ENCODE measurements at places on chromosomes 5 and 9.
A peak's percentile ranks its signal among the peaks of the same experiment; 100 is the strongest.

GRCh38 chr5:40491644-40492043 is 188.1 kb upstream of the PTGER4 start:
- no peak for DNase-seq

DNA sequence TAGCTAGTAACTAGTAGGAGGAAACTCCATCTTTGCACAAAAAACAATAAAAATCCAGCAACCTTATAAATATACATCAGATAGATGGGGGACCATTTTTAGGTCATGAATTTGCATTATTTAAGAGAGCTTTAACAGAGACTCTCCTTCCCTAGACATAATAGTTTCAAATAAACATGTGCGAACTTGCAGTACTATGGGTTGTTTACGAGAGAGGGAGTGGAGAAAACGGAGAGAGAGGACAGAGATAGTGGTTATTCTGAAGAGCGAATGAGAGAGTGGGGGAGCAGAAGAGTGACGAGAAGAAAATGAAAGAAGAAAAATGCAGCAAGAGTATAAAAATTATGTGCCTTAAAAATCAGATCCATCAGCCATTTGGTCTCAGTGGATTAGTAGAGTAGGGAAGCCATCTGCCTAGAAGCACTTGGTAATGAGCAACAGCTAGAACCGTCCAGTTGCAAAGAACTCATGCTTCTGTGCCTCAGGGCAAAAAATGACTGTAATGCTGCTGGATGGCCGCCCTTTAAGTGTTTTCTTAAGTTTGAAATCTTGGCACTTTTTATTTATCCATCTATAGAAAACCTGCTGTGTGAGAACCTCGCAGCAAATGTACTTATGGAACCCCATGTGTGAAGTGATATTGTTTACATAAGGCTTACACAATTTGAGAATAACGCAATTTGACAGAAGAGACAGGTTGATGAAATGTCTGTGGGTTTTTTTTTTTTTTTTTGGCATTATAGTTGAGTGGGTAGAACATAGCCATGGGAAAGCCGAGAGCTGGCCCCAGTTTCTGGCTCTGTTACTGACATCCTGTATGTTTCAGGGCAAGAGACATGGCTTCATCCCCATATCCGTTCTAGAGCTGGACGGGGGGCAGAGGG is 95.6 kb upstream of the ZNF608 start:
- no peak for DNase-seq

GRCh38 chr5:59354274-59354673 is 539.3 kb downstream of the PDE4D start:
- DNase-seq: peak; percentile 28

GRCh38 chr5:172952034-172952511 is 7.2 kb upstream of the RPL26L1 start:
- peak; percentile 90 for DNase-seq

DNA sequence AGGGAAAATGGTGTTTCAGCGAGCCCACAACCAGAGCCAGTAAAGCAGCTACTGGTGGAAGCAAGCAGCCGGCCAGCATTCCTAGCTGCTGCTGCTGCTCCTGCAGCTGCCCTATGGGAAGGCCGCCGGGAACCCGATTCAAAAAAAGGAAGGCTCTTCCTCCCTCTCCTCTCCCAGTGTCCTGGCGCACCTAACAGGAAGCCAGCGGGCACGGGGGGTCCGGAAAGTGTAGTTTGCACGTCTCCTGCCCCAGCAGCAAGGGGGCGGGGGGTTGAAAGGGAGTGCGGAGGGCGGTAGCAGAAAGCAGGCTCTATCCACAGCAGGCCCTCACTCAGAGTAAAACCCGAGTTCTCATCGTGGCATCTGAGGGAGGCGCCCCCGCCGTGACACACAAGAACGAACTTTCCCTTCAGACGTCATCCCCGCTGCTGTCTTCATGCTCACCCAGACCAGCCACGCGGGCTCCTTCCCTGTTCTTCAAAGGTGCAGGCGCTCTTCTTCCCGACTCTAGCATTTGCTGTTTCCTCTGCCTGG is 16.5 kb downstream of the GRXCR2 start:
- peak; percentile 67 for DNase-seq

- DNase-seq: no peak
Measured at GRCh38 chr9:73174330-73174980, 22.8 kb downstream of the ANXA1 start.

GRCh38 chr9:104974053-104974962 is 46.4 kb upstream of the ABCA1 start:
- no peak for DNase-seq

GRCh38 chr5:151496041-151496484 is 48.7 kb downstream of the SLC36A1 start:
- DNase-seq: no peak

- no peak for DNase-seq
Measured at GRCh38 chr9:20549053-20549452, 73.2 kb downstream of the MLLT3 start.

DNA sequence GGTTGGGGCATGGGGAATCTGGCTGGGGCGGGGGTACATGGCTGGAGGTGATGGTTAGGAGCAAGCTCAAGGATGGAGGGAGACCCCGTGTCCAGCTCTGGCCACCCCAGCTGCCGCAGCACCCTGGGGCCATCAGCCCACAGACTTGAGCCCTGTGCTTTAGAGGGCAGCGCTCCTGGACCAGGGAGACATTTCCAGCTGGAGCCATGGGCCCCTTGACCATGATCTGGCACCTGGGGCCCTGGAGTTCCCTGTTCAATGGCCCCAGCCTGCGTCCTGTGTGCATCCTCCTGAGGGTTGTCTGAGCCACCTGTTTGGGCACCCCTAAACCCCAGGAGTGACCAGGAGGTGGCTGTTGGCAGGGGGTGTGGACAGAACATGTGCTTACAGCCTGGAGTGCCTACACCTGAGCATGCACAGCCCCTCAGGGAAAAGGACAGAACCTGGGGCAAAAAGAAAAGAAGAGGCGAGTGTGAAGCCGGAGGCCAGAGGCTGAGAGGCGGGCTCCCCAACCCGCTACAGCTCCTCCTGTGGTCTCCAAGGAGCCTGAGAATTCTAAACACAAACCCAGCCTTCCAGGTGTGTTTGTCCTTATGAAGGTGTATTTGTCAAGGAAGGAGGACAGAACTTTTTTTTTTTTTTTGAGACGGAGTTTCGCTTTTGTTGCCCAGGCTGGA is 126.7 kb downstream of the C9orf50 start:
- DNase-seq: no peak

GRCh38 chr5:173884402-173885053 is 3.6 kb upstream of the CPEB4 start:
- DNase-seq: no peak

DNA sequence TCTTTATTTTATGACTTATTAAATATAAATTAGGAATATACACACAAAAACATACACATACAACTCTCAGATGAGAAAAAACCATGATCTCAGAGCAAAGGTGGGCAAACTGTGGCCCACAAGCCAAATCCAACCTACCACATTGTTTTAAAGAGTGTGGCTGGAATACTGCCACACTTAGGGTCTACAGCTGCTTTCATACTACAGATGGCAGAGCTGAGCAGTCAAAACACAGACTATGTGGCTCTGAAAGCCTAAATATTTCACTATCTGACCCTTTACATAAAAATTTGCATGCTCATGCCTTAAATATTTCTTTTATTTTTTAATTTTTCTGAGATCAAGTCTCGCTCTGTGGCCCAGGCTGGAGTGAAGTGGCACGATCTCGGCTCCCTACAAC is 28.3 kb downstream of the LEAP2 start:
- DNase-seq: no peak

DNA sequence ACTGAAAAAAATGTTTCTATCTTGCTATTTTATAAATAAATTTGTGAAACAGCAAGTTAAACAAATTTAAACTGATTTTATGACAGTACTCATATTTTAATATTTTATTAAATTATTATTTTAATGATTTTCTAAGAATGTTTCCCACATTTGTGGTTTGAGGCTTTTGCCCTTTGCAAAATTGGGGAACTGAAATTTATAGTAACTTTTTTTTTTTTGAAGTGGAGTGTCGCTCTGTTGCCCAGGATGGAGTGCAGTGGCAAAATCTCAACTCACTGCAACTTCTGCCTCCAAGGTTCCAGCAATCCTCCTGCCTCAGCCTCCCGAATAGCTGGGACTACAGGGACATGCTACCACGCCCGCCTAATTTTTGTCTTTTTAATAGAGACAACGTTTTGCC is 7.2 kb upstream of the ADGRV1 start:
- DNase-seq: no peak

DNA sequence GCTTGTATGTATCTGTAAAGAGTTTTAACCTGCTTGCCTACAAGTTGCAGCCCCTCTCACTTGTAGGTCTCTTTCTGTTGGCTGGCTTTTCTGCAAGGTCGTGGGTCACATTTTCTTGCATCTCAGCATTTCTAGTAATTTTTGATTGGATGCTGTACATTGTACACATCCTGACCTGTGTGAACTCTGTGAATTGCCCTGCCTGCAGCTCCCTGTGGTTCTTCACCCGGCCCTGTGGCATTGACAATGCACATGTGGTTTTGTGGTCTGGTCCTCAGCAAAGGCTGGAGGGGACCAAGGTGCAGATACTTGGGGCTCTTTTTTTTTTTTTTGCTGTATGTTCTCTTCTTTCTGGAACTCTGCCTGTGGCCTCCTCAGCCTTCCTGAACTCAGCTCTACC is 53.6 kb downstream of the WNK2 start:
- DNase-seq: no peak

DNA sequence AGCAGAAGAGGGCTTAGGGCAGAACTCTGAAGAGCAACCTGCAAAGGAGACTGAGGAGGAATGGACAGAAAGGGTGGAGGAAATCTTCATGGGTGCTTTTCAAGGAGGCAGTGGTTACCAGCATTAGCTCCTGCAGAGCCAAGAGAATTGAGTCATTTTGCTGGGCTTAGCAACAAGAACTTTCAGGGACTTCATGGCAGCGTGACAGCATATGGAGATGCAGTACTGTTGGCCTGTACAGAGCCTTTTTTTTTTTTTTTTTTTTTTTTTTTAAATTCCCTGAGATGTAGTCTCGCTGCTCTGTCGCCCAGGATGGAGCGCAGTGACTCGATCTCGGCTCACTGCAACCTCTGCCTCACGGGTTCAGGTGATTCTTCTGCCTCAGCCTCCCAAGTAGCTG is 296.0 kb upstream of the DMRT1 start:
- no peak for DNase-seq

- DNase-seq: no peak
Measured at GRCh38 chr9:127509955-127510299, 58.6 kb downstream of the LRSAM1 start.

- peak; percentile 17 for DNase-seq
Measured at GRCh38 chr5:145471831-145472612, 363.1 kb downstream of the PRELID2 start.

DNA sequence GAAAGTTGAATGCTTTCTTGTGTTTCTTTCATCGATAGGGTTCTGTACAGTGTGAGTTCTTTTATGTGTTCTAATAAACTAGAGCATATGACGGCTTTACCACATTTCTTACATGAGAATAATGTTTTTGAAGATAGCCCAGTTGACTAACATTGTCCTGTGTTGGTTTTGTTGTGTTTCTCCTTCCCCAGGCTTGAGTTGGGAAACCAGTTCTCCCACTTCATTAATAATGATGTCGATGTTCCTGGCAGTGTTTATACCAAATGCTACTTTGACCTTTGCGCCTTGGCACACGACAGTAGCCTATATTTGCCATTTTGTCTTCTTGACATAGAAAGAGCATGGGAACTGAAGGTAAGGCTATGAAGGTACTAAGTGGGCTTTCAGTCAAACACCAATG is 14.4 kb upstream of the ZNF782 start:
- DNase-seq: no peak

DNA sequence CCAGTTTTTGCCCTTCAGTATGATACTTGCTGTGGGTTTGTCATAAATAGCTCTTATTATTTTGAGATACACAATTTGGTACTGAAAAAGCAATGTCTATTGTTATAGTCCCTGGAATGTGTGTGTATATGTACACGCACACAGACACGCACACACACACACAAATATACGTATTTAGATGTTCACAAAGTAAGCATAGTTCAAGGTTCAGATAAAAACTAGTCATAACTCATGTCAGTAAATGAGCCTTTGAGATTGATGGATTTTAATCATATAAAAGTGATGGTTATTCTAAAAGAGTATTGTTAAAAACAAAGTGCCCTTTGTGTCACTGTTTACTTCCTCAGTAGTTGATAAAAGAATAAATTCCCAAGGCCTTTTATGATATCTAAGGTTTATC is 147.3 kb downstream of the PARP8 start:
- no peak for DNase-seq

GRCh38 chr5:104612005-104612404 is 1049.4 kb upstream of the NUDT12 start:
- no peak for DNase-seq

DNA sequence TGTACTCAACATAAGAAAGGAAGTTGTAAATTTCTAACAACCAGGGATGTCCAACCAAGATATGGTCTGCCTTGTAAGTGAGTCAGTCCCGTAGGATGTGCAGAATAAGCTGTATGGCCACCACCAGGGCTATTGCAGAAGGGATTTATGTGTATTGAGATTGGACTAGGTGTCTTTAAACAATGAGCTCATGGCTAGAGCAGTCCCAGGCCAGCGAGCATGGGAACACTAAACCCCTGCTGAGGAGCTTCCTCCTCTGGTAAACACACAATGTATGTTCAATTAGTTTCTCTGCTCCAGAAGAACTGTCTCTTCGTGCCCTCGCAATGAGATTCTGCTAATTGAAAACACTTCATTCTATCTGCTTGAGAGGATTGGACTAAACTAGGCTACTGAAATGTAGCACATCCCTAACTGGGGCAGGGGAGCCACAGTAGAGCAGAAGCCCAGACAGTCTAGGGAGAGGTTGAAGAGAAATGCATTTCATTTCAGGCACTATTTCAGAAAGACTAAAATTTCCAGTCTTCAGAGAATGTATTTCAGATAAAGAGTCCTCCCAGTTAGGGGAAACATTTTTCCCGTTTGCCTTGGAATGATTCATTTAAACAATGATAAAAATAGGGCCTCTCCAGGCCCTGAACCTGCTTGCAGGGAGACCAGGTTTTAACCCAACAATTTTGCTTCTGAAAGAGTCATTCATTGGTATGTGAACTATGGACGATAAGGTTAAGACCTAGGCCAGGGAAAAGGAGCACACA is 154.7 kb downstream of the FAM114A2 start:
- peak; percentile 93 for DNase-seq

GRCh38 chr5:89211836-89212235 is 328.9 kb upstream of the MEF2C start:
- DNase-seq: peak; percentile 95

- DNase-seq: no peak
Measured at GRCh38 chr9:82972446-82972845, 90.5 kb downstream of the RASEF start.

DNA sequence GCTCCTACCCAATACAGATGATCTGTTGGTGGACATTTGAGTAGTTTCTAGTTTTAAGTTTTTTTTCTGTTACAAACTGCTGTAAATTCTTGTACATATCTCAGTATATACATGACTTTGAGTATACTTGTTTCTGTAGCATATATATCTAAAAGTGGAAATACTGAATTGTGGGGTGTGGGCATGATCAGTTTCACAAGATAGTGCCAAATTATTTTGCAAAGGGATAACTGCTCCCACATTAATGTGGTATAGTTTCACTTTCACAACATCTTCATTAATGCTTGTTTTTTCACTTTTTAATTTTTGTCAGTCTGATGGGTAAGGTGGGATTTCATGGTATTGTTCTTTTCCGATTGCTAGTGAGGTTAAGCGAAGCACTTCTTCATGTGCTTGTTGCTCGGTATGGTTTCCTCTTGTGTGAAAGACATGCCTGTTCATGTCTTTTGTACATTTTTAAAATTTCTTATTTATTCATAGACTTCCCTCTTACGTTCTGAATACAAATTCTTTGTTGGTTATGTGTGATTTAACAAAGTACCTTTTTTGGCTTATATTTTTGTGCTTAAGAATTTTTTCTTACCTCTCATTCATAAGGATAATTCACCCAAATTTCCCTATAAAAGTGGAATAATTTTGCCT is 103.5 kb downstream of the CDC42SE2 start:
- no peak for DNase-seq

Data from fibroblast of skin of right quadriceps (primary cell).